Stimulated activated CD8-positive, alpha-beta memory T cell treated with anti-CD3 and anti-CD28 coated beads, Interleukin-4, amount 100 ng/mL, for 48 hours (primary cell): ENCODE measurements at places on chromosomes 5 and 9.

DNA sequence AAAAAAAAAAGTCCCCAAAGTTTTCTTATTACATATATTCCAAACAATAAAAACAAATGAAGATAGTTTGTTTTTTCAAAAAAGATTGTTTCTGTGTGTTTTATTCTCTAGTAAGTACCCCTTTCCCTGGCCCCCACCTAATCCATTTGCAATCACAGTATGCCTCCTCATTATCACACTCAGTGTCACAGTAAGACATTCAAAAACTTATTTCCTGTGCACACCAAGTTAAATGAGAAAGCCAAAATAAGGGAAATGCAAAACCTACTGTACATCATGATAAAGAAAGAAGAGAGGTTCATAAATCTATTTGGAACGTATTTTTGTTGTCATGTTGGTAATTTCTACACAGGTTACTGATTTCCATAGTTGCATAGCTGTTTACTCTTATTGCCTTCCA is 62.3 kb downstream of the ST8SIA4 start:
- no peak for DNase-seq

- DNase-seq, result no peak
Observed at GRCh38 chr5:94745786-94746730, 127.6 kb downstream of the SLF1 start.

DNA sequence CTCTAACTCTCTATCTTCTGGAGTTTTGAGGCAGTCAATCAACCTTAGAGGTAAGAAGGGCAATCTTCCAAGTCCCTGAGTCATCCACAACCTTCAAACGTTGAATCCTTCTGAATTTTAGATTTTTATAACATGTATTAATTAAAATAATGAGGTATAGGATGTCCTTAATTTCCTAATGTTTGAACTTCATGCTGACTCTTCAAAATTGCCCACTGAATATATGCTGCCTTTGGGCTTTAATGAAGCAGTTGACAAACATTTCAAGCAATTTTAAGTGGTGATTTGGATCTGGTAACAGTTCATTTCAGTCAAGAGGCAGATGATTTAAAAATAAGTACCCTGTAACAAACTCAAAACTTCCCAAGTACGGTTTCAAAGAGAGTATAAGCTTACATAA is 26.0 kb downstream of the ERP44 start:
- DNase-seq, result no peak

DNA sequence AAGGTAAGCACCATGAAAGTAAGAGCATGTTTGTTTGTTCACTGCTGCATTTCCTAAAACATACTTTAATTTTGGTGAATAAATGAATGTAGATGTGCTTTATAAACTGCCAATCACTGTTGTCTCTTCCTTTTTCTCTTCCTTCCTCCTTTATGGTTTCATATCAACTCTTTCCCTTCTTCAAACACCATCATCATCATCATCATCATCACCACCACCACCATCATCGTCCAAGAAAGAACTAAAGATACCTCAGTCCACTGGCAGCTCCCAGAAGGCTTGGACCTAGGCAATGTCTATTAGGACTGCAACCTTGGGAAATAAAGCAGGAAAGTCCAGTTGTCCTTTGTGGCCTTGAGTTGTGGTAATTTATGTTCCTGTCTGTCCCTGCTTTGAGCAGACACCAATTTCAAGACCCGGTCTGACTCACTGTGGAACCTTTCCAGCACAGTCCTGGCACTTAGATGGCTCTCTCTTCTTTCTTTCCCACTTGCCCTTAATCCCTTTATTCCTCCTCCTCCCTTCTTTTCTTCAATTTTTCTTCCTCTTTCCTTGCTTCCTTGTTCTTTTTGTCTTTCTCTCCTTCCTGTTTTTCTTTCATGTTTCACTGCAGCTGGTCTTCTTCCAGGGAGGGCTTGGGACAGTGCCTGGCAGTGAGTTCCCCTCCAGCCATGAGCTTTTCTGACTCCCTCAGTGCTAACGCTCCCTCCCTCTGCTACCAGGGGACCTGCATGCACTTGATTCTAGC is 99.3 kb downstream of the ANGPTL2 start:
- no peak for DNase-seq

- no peak for DNase-seq
Observed at GRCh38 chr9:134861595-134862334, 18.8 kb upstream of the FCN2 start.

DNA sequence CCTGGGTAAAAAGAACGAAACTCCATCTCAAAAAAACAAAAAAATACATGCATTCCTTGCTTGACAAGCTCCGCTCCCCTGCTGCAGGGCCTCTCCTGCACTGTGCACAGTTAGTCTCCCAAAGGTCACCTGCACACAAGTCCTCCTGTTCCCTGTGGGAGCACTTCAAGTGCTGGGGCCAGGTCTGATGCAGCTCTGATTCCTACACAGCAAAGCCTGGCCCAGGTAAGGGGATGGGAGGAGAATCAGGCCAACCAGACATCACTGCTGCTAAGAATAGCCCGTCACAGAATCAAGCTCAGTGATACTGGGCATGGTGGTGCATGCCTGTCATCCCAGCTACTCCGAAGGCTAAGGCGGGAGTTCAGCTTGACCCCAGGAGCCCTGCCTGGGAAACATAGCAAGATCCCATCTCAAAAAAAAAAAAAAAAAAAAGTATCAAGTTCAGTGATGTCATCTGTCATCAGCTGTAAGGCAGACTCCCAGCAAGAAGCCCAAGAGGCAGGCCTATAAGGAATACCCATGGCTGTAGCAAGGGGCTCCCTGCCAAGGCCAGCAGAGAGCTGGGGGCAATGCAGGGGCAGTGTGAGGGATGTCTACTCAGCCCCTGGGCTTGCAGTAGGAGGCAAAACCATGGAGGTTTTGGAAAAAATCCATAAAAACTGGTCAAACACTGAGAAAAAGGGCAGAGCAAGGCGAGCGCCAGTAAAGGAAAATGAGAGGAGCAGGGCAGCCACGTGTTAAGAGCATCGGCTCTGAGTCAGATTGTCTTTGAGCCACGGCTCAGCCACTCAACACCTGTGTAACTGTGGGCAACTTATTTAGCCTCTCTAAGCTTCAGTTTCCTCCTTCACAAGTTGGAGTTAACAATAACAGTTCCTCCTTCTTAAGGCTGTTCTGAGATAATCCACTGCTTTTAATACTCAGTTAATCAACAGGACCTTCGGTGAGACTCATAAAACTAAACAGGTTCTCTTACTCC is 3.2 kb downstream of the TPM2 start:
- DNase-seq, result no peak

GRCh38 chr9:125255781-125256391 is 5.7 kb upstream of the GAPVD1 start:
- no peak for DNase-seq

DNA sequence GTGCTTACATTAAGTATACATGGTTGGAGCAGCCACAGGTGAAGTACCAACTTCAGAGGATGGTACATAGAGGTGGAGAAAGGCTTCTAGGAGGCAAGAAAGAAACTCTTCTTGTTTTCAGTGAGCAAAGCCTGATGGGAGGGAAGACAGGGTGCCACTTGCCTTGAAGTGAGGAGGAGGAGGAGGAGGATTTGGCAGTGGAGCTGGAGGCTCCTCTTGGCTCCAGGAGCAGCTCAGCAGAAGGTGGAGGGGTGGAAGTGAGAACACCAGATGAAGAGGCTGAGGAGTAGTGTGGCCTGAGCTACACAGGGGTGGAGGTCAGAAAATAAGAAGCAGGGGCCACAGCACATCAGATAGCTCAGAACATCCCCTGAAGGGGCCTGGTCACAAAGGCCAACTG is 91.1 kb upstream of the SHISAL2B start:
- DNase-seq, result no peak

DNA sequence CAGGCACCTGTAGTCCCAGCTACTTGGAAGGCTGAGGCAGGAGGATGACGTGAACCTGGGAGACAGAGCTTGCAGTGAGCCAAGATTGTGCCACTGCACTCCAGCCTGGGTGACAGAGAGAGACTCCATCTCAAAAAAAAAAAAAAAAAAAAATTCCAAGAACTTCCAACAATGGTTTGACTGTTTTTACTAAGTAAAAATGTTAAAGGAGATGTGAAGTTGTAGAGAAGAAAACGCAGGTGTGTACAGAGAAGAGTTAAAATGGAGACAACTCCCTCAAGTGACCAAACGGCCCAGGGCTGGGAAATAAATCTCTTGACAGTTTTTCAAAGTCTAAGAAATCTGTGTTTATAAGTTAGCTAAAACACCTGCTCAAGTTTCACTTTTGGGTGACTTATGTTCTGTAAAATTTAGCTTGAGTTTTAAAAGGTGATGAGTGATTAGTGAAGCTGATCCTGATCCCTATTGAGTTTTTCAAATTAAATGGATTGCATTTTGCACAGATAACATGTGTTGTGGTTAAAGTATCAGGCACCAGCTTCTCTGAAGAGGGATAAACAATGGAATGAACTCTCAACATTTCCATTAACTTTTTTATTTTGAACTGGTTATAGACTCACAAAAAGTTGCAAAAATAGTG is 255.2 kb upstream of the CD180 start:
- no peak for DNase-seq

DNA sequence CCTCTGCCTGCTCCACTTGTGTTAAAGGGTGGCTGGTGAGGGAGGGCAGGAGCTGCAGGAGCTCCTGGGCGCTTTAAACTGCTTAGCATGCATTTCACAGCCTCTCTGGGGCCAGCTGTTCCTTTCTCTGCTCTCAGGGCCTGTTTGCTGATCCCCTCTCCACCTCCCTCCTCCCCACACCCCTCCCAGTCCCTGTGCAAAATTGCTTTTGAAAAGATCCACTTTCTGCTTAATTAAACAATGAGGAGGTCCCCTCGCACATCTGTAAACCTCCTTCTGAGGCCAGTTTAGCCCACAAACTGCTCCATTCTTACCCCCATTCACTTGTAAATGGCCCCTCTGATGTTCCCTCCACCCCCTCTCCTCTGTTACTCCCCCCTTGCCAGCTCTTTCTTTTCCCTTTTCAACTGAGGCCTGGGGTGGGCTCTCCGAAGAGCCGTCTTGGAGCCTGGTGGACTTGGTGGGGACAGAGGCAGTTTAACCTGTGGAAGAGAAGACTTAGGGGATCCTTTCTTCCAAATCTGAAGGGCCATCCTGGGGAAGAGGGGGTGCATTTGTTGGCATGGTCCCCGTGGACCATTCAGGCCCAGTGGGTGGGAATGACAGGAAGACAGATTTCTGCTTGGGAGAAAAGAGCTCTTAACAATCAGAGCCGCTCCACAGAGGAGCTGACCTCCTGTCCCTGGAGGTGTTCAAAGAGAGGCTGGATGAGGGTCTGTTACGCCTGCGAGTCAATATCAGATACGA is 12.0 kb downstream of the URM1 start:
- no peak for DNase-seq

DNA sequence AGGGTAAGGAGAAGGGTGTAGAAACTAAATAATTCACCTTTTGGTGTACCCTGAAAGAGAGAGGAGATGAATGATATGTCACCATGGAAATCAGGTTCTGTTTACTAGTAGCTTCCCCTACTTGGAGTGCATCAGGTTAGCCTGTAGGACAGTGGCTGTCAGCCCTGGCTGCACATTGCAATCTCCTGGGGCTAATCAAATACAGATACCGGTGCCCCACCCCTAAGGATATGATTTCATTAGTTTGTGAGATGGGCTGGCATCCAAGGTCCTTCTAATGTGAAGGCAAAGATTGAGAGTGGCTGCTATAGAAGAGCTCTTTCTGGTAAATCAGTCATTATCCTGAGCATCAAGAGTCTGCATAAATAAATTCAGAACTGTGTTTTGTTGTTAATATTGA is 47.2 kb downstream of the INSYN2B start:
- DNase-seq, result no peak

- DNase-seq, result no peak
Observed at GRCh38 chr5:88545338-88545737, 276.7 kb upstream of the TMEM161B start.

GRCh38 chr5:75265731-75266130 is 29.1 kb upstream of the ANKRD31 start:
- no peak for DNase-seq

GRCh38 chr5:178483620-178484019 is 106.6 kb downstream of the COL23A1 start:
- DNase-seq, result peak; percentile 42

GRCh38 chr5:95537501-95537900 is 17.3 kb downstream of the SKIC3 start:
- DNase-seq, result no peak

GRCh38 chr5:97968346-97968745 is 785.3 kb upstream of the RIOK2 start:
- no peak for DNase-seq

- no peak for DNase-seq
Observed at GRCh38 chr5:23332650-23333251, 174.7 kb upstream of the PRDM9 start.

- DNase-seq, result no peak
Observed at GRCh38 chr5:14467886-14468285, 113.7 kb upstream of the OTULINL start.
